Left lobe of liver (tissue), 2 donors: ENCODE measurements at places on chromosomes 1 and 21. TPM values are rescaled to one million over a fixed set of nuclear protein-coding genes. Genes with fewer than 3 reads are reported as not detected.

DNA sequence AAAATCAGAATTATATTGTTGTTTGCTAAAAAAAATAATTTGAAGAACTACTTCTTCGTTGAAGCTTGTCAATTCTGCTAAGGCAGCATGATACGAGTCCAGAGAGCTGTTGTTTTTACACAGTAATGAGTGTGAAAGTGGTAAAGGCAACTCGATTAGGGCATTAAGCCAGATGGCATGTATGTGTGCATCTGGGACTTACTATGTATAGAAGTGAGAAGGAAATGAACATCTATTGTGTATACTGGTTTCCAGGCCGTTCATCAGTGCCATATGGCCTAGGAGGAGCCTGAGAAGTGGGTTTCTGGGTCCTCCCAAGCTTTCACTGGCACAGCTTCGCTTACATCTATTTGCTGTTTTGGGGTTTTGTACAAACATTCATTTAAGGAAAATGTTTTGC, 5.7 kb downstream of the CTPS1 start:
- no peak for DNase-seq

DNA sequence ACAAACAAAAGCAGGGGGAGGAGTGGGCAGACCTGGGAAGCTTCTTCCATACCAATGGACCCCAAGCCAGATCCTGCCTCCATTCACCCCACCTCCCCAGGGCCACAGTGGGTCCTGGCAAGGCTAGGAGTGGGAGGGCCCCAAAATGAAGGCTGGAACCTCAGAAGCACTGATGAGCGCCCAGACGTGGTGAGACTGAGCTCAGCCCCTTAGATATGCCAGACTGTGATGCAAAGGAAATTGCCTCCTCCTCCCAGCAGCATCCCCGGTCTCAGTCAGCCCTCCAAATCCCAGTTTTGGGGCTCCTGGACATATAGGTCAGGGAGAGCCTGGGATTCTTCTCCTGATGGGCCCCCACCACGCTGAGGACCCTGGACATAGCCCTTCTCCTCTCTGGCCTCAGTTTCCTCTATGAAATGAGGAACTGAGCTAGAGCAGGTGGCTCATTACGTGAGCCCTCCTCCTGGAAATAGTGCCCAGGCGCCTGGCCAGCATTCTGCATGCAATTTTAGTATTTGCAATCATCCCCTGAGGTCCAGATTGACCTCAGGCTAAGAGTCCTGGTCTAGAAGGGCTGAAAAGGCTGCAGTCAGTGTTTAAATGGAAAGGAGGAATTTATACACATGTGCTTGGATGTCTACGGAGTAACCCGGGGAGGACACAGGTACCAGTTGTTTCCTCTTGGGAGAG, 33.5 kb downstream of the RHBG start:
- no peak for DNase-seq

DNA sequence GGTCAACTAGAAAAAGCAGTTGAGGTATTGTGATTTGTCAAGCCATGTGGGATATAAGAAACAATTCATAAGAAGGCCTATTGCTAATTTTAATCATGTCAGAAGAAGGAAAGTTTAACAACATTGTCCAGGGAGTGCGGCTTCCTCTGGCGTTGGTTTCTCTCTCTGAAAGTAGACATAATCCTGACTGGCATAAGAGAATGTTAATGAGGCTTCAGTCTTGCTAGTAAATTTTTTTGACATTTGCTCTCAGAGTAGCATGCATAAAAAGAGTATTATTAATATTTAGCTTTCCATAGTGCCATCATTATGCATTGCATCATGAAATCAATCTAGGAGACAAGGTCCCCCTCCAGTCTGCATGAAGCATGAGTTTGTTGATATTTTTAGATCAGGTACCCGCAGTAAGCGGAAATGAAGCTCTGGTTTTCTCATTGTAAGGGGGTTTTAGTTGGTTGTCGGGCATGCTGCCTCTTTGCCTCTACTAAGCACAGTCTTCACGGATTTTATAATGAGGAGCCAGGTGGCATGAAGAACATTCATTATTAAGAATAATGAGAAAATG, 12.8 kb upstream of the PRDM2 start:
- no peak for DNase-seq

GRCh38 chr1:50913954-50914353, 46.1 kb downstream of the FAF1 start:
- DNase-seq, result no peak

DNA sequence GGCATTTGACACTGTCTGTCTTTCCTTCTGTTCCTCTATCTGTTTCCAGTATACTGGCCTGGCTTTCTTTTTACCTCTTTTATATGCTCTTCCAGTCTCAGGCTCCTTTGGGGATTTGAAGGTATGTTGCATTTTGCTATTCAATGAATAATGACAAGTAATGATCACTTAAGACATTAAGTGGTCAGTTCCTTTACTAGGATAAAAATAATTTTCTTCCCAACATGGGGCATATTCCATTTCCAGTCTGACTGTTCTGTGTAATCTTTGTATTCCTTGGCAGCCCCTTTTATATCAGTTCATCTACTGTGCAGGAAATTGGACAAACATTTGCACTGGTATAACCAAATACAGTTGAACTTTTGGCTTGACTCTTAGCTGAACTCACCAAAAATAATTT, 15.6 kb downstream of the METTL18 start:
- DNase-seq, result no peak

GRCh38 chr1:91783423-91784170, 102.4 kb downstream of the TGFBR3 start:
- DNase-seq, result no peak

- DNase-seq, result no peak
Measured at GRCh38 chr1:37133276-37134145, 99.2 kb upstream of the GRIK3 start.

DNA sequence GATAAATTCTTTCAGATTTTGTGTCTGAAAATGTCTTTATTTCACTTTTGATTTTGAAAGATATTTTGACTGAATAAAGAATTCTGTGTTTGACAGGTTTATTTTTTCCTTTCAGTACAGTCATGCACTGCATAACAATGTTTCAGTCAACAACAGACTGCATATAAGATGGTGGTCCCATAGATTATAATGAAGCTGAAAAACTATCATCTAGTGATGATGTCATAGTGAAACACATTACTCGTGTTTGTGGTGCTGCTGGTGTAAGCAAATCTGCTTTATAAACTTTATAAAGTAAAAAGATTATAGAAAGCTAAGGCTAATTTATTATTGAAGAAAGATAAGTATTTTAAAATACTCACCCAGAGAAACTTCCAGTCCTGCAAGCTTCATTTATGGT, 65.3 kb upstream of the PRRX1 start:
- no peak for DNase-seq

GRCh38 chr1:2961661-2962060, 59.6 kb upstream of the ACTRT2 start:
- DNase-seq, result no peak

DNA sequence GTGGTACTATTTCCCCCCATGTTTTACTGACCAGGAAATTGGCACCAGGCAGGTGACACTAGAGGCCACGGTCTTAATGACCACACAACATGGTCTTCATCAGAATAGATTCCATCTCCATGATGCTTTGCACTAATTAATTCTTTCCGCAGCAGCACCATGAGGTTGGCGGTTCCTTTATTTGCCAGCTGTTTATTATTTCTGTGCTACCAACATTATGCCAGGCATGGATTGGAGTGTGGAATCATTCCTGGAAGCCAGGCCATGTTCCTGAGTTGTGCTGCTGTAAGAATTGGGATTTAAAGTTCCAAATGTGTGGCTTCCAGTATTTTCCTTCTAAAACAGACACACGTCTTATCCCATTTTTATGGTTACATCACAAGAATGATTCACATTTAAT, 107.8 kb downstream of the NFIA start:
- DNase-seq, result no peak

- DNase-seq, result no peak
Measured at GRCh38 chr1:2042830-2043773, 7.1 kb upstream of the PRKCZ start.

GRCh38 chr1:188463919-188464318, 1635.2 kb downstream of the PLA2G4A start:
- DNase-seq, result no peak

GRCh38 chr1:19512545-19512944, 27.2 kb upstream of the CAPZB start:
- no peak for DNase-seq

- no peak for DNase-seq
Measured at GRCh38 chr21:35245879-35246278, 196.8 kb upstream of the RUNX1 start.

DNA sequence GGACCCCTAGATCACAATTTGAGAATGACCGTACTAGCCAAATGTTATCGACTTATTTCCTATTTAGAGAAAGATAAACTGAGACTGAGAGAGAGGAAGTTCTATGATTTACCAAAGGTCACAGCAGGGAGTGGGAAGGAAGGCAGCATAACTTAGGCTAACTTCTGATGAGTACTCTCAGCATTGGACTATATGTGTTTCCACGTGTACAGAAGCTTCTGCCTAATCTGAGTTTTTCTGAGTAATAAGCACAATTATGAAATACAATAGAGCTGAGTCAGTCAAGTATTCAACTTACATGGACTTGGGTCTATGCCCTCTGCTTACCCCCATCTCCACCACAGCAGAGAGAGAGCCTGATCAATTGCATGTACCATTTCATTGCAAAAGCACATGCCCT, 88.1 kb upstream of the HIVEP3 start:
- no peak for DNase-seq

ZDHHC18 gene
- total RNA-seq, result 10.3 TPM

MYCL gene
- 14.7 TPM for total RNA-seq

SLAMF9 gene
- total RNA-seq, result 0.83 TPM

MAPKAPK2 gene
- total RNA-seq, result 41.0 TPM

MPL gene
- 0.15 TPM for total RNA-seq

HFM1 gene
- 0.35 TPM for total RNA-seq

PKP1 gene
- total RNA-seq, result 0.03 TPM

RNU1-2 gene
- 1,159 TPM for total RNA-seq

SLAMF6 gene
- total RNA-seq, result 0.23 TPM

OR2G6 gene
- not detected for total RNA-seq

KIF21B gene
- 0.93 TPM for total RNA-seq

PEAR1 gene
- 4.5 TPM for total RNA-seq

DMRTA2 gene
- total RNA-seq, result not detected

NBPF4 gene
- total RNA-seq, result not detected

DTL gene
- total RNA-seq, result 0.10 TPM
